Activated CD4-positive, alpha-beta T cell treated with anti-CD3 and anti-CD28 coated beads, Interleukin-2, amount 10 ng/mL, durations not matched to agents 7 days and 5 days (primary cell): ENCODE measurements at places on chromosomes 5 and 9. TPM values are rescaled to one million over a fixed set of nuclear protein-coding genes. Genes with fewer than 3 reads are reported as not detected.
A peak's percentile ranks its signal among the peaks of the same experiment; 100 is the strongest.

SPTAN1 gene
- 383 TPM for total RNA-seq

FOXD4 gene
- total RNA-seq, result 0.92 TPM

SGTB gene
- total RNA-seq, result 18.4 TPM

IFNK gene
- not detected for total RNA-seq

SPAAR gene
- not detected for total RNA-seq

CRHBP gene
- not detected for total RNA-seq

GZMA gene
- total RNA-seq, result 165 TPM

SLC6A18 gene
- total RNA-seq, result not detected

OBP2A gene
- not detected for total RNA-seq

NUTM2G gene
- not detected for total RNA-seq

GRCh38 chr9:83024506-83025125 is 38.3 kb downstream of the RASEF start:
- no peaks in the 10 kb centered on the region for H3K4me1 ChIP-seq
- no peak overlapping the region for H3K27ac ChIP-seq
- no peaks in the 10 kb centered on the region for H3K27me3 ChIP-seq
- DNase-seq, result no peak
- H3K4me3 ChIP-seq, result no peak overlapping the region

DNA sequence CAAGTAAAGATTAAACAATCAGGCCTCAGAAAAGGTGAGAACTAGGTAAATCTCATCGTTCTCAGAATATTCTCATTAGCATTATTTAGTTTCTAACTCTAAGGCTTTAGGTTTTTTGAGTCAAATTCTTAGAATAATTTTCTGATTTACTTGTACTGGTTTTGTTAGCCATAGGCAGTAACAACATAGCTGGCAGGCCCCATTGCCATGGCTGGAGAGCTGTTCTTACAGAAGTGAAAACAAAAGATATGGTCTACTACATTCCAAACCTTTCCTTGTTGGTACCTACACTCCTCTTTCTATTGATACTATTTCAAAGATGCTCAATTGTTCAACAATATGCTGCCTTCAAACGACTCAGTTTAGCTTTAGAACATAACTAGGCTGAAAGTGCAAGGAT is 27.3 kb downstream of the IFNW1 start:
- H3K4me3 ChIP-seq, result no peak overlapping the region
- peaks cover 4% of the 10 kb centered on the region for H3K4me1 ChIP-seq
- no peak for DNase-seq

DNA sequence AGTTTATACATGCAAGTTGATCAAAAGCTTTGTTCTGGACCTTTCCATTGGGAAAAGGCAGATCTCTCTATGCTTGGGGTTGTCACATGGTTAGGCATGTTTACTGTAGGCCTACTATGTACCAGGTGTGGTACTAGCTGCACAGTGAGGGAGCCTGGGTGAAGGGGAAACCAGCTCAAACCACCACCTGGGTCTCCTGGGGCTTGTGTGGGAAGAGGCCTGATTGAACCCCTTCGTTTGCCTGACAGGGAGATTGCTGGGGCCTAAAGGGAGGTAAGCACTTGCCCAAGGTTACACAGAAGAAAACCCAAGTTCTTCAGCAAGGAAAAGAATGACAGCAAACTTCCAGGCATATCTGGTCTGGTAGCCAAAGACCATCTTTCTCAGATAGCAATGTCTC is 145.9 kb downstream of the MELK start:
- DNase-seq, result no peak
- H3K27ac ChIP-seq, result no peak overlapping the region
- peaks cover 13% of the 10 kb centered on the region for H3K27me3 ChIP-seq
- no peak overlapping the region for H3K4me3 ChIP-seq

DNA sequence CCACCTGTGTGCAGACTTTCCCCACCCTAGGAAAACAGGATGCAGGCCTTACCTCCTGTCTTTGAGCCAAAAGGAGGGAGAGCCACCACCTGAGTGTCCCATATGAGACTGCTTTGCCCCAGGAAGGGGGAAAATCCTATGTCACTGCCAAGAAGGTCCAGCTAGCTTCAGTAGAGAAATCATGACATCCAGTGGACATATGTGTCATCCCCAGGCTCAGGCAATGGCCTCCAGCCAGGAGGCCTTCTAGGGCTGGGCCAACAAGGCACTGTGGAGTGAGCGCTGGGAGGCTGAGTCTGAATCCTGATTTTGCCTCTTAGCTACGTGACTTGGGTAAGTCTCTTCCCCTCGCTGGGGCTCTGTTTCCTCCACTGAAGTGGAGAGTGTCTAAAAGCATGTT is 60.2 kb downstream of the SMIM23 start:
- H3K4me3 ChIP-seq, result no peak overlapping the region
- peaks cover 3% of the 10 kb centered on the region for H3K4me1 ChIP-seq
- no peaks in the 10 kb centered on the region for H3K27me3 ChIP-seq
- DNase-seq, result no peak
- H3K27ac ChIP-seq, result no peak overlapping the region

DNA sequence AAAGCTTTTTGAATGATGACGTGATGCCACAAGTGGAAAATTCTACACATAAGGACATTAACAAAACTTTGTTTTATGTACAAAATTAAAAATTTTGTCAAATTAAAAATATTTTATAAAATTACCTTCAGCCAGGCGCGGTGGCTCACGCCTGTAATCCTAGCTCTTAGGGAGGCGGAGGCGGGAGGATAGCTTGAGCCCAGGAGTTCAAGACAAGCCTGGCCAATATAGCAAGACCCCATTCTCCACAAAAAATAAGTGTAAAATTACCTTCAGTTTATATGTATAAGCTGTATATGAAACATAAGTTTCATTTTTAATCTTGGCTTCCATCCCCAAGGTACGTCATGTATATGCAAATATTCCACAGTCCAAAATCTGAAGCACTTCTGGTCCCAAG is 40.9 kb downstream of the CDK7 start:
- no peak for DNase-seq
- H3K27me3 ChIP-seq, result no peaks in the 10 kb centered on the region
- no peak overlapping the region for H3K4me3 ChIP-seq
- H3K4me1 ChIP-seq, result peaks cover 14% of the 10 kb centered on the region

- no peak for DNase-seq
- no peak overlapping the region for H3K27ac ChIP-seq
- H3K4me3 ChIP-seq, result no peak overlapping the region
Observed at GRCh38 chr5:1410156-1411014, 34.9 kb downstream of the SLC6A3 start.

DNA sequence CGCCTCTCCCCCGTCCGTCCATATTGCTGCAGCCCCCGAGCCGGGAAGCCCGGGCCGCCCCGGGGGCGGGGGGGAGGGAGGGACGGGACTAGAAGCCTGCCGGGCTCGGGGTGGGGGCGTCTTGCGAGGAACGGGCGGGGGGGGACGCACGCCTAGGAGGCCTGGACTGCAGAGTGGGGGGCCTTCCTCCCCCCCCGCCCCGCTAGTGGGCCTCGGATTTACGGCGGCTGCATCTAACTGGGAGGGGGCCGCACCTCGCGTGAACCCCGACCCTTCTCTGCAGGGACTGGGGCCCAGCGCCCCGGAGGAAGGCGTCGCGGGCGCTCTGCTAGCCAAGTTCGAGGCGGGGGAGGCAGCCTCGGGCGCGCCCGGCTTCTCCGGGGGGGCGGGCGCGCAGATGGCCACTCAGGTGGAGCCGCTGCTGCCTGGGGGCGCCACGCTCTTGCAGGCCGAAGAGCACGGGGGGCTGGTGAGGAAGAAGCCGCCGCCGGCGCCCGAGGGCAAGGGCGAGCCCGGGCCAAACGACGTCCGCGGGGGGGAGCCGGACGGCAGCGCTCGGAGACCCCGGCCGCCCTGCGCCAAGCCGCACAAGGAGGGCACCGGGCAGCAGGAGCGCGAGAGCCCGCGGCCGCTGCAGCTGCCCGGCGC is at the start of gene LARP1:
Gene LARP1, plus strand, starts transcription at position 17 of the 648 bp plus-strand sequence. Its CDS starts 381 bp downstream, at position 398.
- H3K27ac ChIP-seq, result peak within 1 kb of the TSS; percentile 95
- H3K4me1 ChIP-seq, result peaks cover 43% of the 10 kb centered on the region
- DNase-seq, result peak; percentile 25
- H3K36me3 ChIP-seq, result peaks cover 9% of the 10 kb centered on the region
- H3K4me3 ChIP-seq, result peak within 1 kb of the TSS; percentile 95

DNA sequence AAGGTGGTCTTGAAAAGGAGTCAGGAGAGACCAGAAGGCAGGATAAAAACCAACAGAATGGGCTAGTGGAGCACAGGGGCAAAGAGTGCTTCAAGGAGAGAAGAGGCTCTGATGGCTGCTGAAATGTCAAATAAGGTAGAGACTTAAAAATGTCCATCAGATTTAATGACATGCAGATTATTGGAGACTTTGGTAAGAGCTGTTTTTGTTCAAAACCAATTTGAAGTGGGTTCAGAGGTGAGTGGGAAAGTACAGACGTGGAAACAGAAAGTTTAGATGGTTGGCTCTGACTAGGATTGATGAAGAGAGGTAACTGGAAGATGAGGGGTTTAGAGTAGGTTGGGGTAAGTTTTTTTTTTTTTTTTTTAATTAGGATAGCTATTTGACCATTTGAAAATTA is 14.1 kb downstream of the SLC25A46 start:
- no peaks in the 10 kb centered on the region for H3K27me3 ChIP-seq
- DNase-seq, result no peak
- peaks cover 52% of the 10 kb centered on the region for H3K4me1 ChIP-seq
- peak overlapping the region; percentile 81 for H3K27ac ChIP-seq
- peak overlapping the region; percentile 40 for H3K4me3 ChIP-seq

- DNase-seq, result no peak
- no peak overlapping the region for H3K4me3 ChIP-seq
- no peak overlapping the region for H3K27ac ChIP-seq
Observed at GRCh38 chr9:123162791-123163345, 105.5 kb downstream of the STRBP start.

GRCh38 chr5:168747987-168748777 is 169.0 kb upstream of the PANK3 start:
- H3K27me3 ChIP-seq, result no peaks in the 10 kb centered on the region
- H3K36me3 ChIP-seq, result peaks cover 3% of the 10 kb centered on the region
- H3K4me3 ChIP-seq, result no peak overlapping the region
- peak; percentile 34 for DNase-seq
- H3K27ac ChIP-seq, result no peak overlapping the region
- H3K4me1 ChIP-seq, result peaks cover 12% of the 10 kb centered on the region

DNA sequence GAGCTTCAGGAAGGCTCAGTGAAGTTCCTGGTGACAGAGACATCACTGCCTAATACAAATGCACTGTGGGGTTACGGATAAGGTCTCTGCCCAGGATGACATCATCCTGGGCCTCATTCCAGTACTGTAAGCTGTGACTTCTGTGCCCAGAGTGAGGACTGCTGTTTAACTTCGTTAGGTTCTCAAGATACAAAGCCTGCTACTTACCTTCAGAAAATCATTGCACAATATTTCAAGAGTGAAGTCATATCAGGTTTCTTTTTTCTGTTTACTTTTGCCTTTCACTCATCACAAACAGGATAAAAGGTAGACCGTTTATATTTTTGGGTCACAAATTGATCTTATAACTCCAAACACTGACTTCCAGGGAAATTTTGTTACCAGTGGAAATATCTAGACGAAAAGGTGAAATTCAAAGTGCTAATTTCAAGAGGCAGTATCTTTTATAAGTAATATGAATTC is 241.2 kb downstream of the PIK3R1 start:
- H3K27ac ChIP-seq, result no peak overlapping the region
- no peak overlapping the region for H3K4me3 ChIP-seq
- H3K36me3 ChIP-seq, result no peaks in the 10 kb centered on the region
- H3K27me3 ChIP-seq, result peaks cover 10% of the 10 kb centered on the region

DNA sequence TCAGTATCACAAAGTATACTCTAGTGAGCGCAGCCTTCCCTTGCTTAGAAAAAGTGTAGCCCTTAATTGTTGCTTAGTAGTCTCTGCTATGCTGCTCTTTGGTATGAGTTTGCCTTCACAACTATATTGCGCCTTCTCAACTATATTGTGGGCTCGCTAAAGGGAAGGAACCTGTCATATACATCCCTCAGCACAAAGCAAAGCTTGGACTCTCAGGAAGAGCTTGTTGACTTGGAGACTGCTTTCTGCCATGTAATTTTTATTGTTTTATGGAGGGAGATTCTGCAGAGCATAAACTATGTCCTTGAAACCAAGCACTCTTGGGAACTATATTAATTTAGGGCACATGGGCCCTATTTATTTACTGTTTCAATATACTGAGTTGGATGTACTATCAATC is 119.1 kb upstream of the HAPLN1 start:
- H3K27me3 ChIP-seq, result peaks cover 6% of the 10 kb centered on the region
- no peak overlapping the region for H3K27ac ChIP-seq
- DNase-seq, result no peak
- H3K4me3 ChIP-seq, result no peak overlapping the region
- peaks cover 10% of the 10 kb centered on the region for H3K4me1 ChIP-seq

DNA sequence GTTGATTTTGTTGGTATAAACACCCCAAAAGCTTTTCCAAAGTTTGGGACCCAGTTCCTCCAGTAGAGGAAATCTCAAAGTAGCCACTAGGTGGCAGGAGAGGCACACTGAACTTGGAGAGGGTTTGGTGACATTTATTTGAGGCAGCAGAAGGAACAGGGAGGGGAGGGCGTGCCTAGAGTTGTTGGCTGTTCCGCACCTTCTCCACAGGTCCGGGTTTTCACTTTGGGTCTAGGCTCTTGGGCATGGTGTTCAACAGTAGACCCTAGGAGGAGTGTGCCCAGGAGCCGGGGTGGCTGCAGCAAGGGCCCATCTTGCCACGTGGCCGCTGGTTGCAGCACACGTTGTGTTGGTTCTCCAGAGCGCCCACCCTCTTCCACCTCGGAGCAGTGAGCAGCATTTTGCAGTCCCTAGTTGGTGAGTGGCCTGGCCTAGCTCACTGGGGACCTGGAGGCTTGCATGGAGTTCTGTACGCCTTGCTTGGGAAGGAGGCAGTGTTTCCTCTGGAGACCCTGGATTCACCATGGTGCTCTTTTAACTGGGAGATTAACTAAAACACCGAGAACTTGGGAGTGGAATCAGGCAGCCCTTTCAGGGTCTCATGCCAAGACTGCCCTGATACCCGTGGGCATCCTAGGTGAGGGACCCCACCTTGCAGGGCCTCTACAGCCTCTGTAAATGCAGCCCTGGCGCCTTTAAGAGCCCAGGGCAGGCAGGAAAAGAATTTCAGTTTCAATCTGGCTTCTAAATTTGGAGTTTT is 28.2 kb downstream of the PTPA start:
- H3K36me3 ChIP-seq, result peaks cover 32% of the 10 kb centered on the region
- peak overlapping the region; percentile 93 for H3K27ac ChIP-seq
- peak; percentile 87 for DNase-seq

DNA sequence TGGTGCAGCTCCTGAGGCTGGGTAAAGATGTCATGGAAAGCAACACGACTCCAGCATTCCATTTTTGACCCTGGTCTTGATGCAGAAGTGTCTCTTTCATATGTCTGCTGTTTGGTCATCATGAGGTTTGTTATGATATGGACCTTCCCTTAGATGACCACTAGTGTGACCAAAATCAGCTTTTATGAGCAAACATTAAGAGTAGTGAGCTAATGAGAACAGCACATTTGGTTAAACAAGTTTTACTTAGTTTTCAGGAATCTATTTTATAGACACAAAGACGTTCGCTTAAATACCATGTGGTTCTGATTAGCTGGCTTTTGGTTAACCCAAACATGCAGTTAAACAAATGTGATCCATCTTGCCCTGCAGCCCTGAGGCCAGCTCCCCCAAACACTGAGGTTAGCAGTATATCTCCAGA is 56.7 kb upstream of the ACTBL2 start:
- H3K4me1 ChIP-seq, result no peaks in the 10 kb centered on the region
- H3K27ac ChIP-seq, result no peak overlapping the region
- H3K4me3 ChIP-seq, result no peak overlapping the region
- H3K27me3 ChIP-seq, result no peaks in the 10 kb centered on the region

- H3K4me3 ChIP-seq, result no peak overlapping the region
- H3K4me1 ChIP-seq, result no peaks in the 10 kb centered on the region
- no peaks in the 10 kb centered on the region for H3K36me3 ChIP-seq
- DNase-seq, result no peak
Observed at GRCh38 chr9:117278471-117279035, 136.3 kb downstream of the ASTN2 start.

- H3K27ac ChIP-seq, result no peak overlapping the region
- H3K36me3 ChIP-seq, result no peaks in the 10 kb centered on the region
- no peak for DNase-seq
- H3K4me3 ChIP-seq, result no peak overlapping the region
Observed at GRCh38 chr9:136308702-136309053, 4.8 kb upstream of the CCDC187 start.
